ENCODE measurements at places on chromosomes 16 and 17.
A peak's percentile ranks its signal among the peaks of the same experiment; 100 is the strongest.

- DNase-seq: no peak
Measured at GRCh38 chr16:23107117-23107516, 42.1 kb downstream of the USP31 start.

GRCh38 chr17:9002606-9003354, 18.5 kb upstream of the NTN1 start:
- peak; percentile 54 for DNase-seq

- DNase-seq: no peak
Measured at GRCh38 chr17:12415031-12415430, 250.7 kb upstream of the MYOCD start.

- DNase-seq: no peak
Measured at GRCh38 chr16:66023481-66023880, 343.0 kb upstream of the CDH5 start.

DNA sequence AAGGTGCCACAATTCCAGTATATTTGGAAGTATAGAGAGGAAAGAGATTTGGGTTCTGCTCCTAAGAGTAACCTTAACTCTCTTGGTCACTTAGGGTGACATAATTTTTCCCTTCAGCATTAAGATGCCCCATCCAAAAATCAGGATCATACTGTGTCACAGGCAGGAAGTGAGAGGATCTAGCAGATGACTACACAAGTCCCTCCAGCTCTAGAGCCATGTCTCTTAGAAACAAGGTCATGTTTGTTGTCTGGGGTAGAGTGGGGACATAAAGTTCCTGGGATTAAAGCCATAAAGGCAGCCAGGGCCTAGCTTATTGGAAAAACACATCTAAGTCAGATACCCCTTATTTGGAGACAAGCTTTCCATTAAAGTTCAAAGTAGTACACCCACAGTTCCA, 2.7 kb downstream of the CCL8 start:
- no peak for DNase-seq

DNA sequence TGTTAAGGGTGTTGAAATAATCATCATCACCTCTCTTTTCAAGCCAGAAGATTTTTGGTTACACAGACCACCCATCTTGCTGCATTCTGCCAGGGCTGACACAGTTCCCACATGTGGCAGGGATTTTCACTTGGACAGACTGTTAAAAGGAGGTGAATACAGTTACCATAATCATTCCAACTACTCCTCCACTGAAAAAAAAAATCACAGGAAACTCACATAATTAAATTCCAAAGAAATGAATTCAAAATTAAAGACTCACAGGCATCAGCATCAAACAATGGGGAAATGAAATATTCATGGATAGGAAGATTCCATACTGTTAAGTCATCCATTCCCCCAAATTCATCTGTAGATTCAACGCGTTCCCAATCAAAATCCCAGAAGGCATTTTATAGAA, 209.4 kb downstream of the MRTFB start:
- no peak for DNase-seq

DNA sequence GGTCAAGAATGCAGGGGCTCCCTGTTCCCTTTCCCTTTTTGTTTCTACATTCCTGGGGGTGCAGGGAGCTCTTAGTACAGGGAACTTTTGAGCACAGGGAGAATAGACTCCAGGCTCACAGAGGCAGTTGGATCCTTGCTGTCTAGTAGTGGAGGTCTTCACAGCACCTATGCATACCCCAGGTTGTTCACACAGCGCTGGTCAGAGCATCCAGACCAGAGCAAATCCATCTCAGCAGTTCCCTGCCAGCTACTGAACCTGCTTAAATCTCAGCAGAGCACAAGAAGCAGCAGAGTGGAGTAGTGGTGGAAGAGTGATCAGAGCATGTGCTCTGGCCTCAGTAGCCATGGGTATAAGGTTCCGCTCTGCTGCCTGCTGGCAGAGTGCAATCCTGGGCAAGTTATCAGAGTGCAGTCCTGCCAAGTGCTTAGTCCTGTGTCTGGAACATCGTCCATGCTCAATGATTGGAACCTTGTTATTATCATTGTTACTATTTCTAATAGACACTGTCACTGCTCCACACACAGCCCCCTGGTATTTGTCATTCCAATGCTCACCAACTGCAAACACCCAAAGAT, 220.4 kb downstream of the CBLN1 start:
- DNase-seq: no peak
